ENCODE measurements at places on chromosomes 6 and 20. TPM values are rescaled to one million over a fixed set of nuclear protein-coding genes. Genes with fewer than 3 reads are reported as not detected.

The PTPRK gene
- total RNA-seq, result 127 TPM

The RBPJL gene
- total RNA-seq, result not detected

GRCh38 chr20:59810449-59811187, 122.8 kb downstream of the SYCP2 start:
- DNase-seq, result no peak

The GSTA2 gene
- total RNA-seq, result not detected

The FOXO3 gene
- 22.1 TPM for total RNA-seq

- DNase-seq, result no peak
Observed at GRCh38 chr6:87909849-87910248, 137.8 kb upstream of the SPACA1 start.

The HEY2 gene
- total RNA-seq, result not detected

All from HT-29 (cell line).